Activated CD4-positive, alpha-beta T cell treated with anti-CD3 and anti-CD28 coated beads, Interleukin-2, amount 50 U/mL, for 4 hours (primary cell): ENCODE measurements at places on chromosomes 5 and 9.

DNA sequence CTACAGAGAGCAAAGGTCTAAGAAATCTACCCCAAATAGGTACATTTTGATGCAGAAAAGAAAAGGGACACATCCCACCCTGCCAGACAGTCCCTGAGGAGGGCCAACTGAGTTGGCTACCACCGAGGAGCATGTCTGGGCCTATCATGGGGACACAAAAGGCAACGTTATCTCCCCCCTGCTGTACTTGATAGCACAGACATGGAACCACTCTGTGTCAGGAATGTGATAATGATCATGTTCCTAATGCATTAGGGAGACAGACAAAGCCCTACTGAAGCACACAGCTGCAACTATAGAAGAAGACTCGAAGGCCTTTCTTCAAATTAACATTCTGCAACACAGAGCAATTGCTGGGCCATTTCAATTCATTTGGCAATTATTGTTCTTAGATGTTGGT is 84.5 kb downstream of the ENC1 start:
- no peak for DNase-seq

GRCh38 chr9:131521203-131521602 is 9.9 kb downstream of the UCK1 start:
- DNase-seq = no peak

GRCh38 chr5:127925916-127926315 is 157.7 kb upstream of the SLC12A2 start:
- DNase-seq = no peak

- DNase-seq = no peak
These were observed 134.3 kb upstream of the POU5F2 start for GRCh38 chr5:93875693-93876092.

DNA sequence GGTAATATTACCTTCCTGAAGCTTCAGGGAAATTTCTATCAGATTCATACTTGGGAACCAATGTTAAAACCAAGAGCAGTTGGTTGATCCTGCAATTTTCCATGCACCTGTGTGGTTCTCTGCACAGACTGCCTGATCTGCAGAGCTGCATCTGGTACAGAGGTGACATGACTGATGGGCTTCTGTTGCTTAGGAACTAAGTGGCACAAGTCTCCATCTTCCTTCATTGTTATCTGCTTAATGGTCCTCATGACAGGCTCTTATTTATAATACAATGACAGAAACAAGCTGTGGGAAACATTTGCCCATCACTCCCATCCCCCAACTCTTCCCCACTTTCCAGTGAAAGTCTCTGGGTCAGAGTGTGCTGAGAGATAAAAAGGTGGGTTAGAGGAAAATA is 799.1 kb downstream of the TAF11L14 start:
- no peak for DNase-seq

DNA sequence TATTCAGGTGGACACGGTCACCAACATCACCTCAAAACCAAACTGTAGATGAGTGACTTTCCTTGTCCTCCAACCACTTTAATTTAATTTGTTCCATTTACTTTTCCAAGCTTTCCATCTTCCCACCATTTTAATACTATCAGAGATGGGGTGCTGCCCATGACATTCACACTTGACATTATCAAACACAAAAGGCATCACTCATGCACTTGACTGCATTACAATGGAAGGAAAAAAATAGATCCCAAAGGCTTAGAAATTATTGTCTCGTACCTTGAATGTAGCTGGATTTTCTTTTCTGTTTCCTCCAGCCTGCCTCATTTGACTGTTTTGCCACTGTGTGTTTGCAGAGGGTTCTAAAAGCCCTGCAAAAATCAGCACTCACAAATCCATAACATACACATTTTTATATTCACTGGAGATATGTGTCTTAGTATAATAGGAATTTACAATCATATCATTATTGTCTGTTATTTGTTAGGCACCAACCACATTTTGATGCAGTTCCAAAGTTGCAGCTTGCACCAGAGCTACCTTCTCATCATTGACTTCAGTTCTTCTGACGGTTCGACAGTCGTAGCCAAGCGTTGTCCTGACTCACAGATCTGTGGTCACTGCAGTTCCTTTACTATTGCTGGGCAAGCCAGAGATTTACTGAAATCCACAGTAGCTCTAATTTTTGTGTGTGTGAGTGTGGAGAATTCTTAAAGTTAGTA is 712.3 kb upstream of the WWC1 start:
- no peak for DNase-seq

GRCh38 chr5:154163327-154164248 is 26.9 kb upstream of the GALNT10 start:
- DNase-seq = no peak
